ENCODE measurements at places on chromosomes 11 and 22.

- DNase-seq = no peak
These were observed 92.8 kb downstream of the DDX10 start for GRCh38 chr11:108757630-108758029.

DNA sequence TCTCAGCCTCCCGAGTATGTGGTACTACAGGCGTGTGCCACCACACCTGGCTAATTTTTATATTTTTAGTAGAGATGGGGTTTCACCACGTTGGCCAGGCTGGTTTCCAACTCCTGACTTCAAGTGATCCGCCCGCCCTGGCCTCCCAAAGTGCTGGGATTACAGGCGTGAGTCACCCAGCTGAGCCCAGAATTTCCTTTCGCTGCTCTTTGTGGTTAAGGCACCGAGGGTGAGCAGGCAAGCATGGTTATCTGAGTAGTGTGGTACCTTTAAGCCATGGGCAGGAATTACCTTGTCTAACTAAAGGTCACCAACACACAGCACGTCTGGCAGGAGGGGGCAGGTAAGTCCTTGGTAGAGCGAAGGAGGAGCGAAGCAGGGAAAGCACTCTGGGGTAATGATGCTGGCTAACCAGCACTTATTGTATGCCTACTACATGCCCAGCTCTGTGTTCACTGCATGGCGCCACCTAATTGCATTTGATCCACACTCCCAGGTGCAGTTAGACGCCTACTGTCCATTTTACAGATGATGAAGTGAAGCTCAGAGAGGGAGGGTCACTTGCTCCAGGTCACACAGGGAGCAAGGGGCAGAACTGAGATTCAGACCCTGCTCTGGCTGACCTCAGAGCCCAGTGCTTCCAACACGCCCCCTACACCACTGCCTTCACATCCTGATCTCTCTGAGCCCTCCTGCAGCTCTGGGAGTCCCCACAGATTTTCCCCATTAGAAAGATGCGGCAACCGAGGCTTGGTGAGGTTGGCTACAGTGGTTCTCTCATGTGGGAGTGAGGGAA is 45.7 kb downstream of the TRIOBP start:
- peak; percentile 58 for DNase-seq

DNA sequence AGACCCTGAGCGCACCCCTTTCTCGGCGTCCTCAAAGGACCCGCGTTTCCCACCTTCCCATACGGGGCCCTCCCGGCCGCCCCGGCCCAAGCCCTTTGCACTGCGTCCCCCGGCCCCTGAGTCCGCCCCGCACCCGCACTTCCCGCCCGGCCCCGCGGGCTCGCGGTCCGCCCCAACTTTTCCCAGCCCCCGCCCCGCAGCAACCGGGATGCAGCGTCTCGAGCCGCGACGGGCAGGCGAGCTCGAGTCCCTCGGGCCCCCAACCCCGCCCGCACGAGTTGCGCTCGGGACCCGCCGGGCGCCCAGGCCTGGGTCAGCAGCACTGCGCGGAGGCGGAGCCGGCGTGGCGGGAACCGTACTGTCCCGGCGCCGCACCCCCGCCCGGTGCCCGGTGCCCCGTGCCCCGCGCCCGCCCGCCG is 371 bp downstream of the SMCO4 start:
- no peak for DNase-seq

GRCh38 chr22:28207281-28208030 is 288.4 kb upstream of the PITPNB start:
- no peak for DNase-seq

GRCh38 chr11:76682684-76683083 is 12.1 kb upstream of the LRRC32 start:
- DNase-seq = no peak

GRCh38 chr11:34318111-34319037 is 39.4 kb downstream of the ABTB2 start:
- no peak for DNase-seq
